ENCODE measurements at places on chromosomes 6 and 20.

- DNase-seq, result no peak
These were observed 121.4 kb upstream of the TCF21 start for GRCh38 chr6:133767357-133767970.

DNA sequence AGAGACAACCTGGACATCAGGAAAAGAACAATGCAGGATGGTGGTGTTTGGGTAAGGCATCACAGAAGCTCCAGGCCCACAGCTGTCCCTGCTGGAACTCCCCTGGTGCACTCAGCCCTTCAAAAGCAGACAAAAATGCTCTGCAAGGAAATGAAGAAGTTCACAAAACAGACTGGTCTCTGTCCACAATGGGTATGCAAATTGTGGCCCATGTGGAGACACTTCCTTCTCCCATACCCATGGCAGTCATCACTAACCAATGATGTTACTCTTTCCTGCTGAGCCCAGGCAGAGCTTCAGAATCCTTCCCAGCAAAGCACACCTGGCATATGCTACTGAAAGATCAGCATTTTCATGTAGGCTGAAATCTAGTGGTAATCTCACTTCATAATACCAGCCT, 42.6 kb upstream of the PXDC1 start:
- no peak for DNase-seq

DNA sequence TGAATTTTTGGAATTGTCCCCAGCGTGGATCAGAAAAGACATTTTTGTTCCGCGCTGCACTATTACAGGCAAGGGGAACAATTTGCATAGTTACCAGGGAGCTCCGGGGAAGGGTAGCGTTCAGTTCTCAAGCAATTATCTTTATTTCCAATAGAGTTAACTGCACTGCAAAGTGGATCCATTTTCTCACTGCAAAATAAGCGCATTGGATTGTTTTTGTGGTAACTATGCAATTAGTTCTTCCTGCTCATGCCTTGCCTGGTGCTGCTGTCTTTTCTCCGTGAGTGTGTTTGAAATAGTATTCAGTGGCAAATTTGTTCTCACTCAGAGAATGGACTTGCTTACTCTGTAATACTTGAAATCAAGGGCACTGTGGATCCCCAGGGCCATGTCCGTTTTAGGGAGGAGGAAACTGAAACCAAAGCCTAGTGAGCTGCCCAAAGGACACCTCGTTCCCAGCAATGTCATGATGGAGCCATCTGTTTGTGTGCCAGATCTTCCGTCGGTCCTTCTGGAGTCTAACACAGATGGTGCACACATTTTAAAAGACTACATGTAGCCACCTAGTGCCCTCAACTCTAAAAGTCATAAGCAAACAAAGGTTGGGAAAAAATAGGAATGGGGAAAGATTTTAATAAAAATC, 7.4 kb upstream of the PCK1 start:
- DNase-seq, result no peak

GRCh38 chr6:115735610-115736009, 325.1 kb downstream of the FRK start:
- DNase-seq, result no peak

GRCh38 chr6:107716688-107717089, 107.4 kb downstream of the SCML4 start:
- DNase-seq, result peak; percentile 73

DNA sequence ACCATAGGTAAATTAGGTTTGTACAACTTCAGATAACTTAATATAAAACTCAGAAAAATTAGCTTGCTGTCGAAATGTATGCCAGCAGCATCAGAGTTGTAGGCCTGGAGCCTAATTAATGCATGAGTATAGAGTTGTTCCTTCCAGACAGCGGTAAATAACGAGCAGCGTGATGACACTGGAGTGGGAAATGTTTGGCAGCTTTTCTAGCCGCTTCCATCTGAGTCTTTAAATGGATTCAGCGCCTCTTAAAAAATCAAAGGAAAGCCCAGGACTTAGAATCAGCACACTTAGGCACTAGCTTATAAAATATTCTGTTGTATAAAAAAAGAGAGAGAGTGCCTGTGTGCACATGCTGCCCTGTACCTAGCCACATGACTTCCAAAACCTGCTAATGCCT, 43.7 kb upstream of the SYNJ2 start:
- no peak for DNase-seq

DNA sequence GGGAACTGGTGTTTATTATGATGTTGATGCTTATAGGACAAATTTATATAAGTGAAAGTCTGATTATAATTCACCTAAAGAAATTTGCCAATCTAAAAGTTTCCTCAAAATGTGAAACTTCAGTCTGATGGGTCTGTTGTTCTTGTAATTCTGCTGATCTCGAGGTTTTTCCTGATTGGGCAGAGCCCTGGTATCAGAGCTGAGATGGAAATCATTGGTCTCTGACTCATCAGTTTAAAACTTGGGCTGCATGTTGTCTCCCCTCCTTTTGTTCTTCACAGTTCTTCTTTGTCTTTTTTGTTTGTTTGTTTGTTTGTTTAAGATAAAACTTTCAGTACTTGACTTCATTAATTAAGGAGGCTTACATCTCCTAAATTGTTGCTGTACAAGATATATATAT, 5.9 kb downstream of the SMAP1 start:
- DNase-seq, result no peak

DNA sequence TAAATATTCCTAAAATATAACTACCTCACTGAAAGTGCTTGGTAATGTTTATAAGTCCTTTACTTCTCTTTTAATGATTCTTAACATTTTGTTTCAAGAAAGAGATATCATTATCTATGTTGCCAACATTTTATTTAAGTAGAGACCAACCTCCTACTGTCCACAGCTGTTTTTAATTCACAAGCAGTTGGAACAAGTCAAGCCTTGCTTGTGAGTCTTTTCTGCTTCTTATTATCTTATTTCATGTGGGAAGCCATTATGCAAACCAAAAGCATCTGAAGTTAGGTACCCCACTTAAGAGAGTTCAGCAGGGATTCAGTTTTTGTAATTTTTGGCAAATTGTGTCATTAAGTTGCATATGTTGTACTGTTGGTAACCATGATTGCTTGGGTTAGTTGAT, 1714.5 kb downstream of the GRIK2 start:
- no peak for DNase-seq

GRCh38 chr6:144150710-144151657, 667 bp downstream of the STX11 start:
- DNase-seq, result peak; percentile 62

DNA sequence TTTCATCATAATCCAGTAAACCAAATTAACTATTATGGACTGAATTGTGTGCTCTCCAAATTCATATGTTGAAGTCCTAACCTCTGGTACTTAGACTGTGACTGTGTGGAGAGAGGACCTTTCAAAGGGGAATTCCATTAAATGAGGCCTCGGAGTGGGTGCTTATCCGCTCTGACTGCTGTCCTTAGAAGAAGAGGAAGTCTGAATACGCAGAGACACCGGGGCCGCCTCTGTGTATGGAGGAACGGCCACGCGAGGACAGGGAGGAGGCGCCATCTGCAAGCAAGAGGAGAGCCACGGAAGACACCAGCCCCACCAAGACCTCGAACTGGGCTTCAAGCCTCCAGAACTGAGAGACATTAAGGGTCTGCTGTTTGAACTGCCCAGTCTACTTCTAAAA, 35.6 kb upstream of the RPS6KA2 start:
- DNase-seq, result no peak

- no peak for DNase-seq
These were observed 5.6 kb downstream of the RPP21 start for GRCh38 chr6:30350524-30350923.

DNA sequence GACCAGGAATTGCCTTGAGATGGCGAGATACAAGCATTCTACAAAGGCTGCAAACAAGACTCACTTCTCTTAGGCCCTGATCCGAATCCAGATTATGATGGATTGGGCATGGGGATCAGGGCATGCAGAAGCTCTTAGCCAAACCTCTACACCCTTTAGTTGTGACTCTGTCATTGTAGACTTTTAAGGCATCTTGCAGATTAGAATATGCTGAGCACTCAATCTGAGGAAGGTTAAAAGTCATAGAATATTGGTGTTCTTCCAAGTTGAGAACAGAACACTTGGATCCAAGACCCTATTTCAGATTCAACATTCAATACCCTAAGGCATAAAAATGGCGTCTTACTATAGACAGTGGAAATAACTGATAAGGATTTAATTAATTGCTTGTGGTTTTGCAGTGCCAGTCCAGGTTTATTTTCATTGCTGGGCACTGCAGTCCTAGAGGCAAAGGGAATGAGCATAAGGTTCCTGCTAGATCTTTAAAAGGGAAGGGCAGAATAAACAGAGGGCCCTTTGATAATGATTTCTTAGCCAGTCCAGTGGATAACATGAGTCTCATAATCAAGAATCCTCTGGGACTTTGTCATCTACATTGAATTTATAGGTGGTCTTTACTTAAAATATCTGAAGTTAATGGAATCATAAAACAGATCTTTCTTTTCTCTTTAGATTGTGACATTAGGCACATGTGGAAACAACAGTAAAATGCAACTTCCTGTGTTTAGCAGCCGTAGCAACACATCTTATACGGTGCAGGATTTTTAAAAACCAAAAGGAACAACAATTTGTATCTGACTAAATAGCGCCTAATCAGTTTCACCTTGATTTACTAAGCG, 17.6 kb downstream of the PHACTR2 start:
- DNase-seq, result no peak

- no peak for DNase-seq
These were observed 67.3 kb downstream of the TRAM2 start for GRCh38 chr6:52509281-52510212.

DNA sequence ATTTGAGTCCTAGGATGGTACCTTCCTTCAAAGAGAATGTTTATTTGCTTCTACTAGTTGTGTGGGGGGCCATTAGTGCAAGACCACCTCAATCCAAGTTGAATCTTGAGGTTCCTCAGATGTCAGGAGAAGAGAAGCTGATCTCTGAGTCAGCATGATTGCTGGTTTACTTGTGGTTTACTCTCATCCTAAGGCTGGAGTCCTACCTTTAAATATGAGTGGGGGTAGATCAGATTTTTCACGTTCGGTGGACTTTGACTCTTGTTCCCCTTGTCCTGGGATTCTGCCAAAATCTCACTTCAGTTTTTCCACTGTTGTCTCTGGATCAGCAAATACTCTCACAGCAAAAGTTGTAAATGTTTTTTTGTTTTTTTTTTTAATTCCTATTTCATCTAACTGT, 84.6 kb upstream of the F13A1 start:
- DNase-seq, result no peak

DNA sequence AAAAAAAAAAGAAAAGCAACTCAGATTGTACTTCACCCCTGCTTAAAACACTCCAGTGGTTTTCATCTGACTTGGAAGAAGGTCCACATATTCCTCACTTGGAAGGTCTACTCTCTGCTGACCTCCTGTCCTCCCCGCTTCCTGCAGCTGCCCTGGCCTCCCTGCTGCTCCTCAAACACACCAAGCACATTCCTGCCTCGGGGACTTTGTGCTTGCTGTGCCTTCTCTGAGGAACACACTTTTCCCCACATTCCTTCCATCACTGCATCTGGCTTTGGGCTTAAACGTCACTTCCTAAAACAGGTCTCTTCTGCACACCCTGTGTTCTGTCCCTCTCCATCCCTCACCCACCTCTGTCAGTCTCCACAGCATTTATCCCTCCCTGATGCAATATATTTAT, 4.9 kb upstream of the PDYN start:
- no peak for DNase-seq

GRCh38 chr6:41174610-41175009, 11.7 kb upstream of the TREM2 start:
- no peak for DNase-seq

GRCh38 chr6:158708239-158708638, 58.4 kb downstream of the SYTL3 start:
- no peak for DNase-seq

GRCh38 chr6:38080360-38080759, 260.8 kb downstream of the ZFAND3 start:
- no peak for DNase-seq

- no peak for DNase-seq
These were observed 170.6 kb upstream of the EYA4 start for GRCh38 chr6:133070410-133071043.

GRCh38 chr6:18579869-18580268, 192.7 kb downstream of the RNF144B start:
- DNase-seq, result no peak

- peak; percentile 98 for DNase-seq
These were observed at the start of gene HSPA1B for GRCh38 chr6:31827286-31828079. TSS of gene HSPA1B (plus strand) at chr6:31827738. CDS start at chr6:31827951, 213 bp downstream.

GRCh38 chr6:36979347-36979742, 6.7 kb downstream of the MTCH1 start:
- DNase-seq, result no peak

GRCh38 chr6:155452576-155452975, 3.1 kb downstream of the NOX3 start:
- no peak for DNase-seq

- no peak for DNase-seq
These were observed 14.9 kb downstream of the PLN start for GRCh38 chr6:118562959-118563358.

DNA sequence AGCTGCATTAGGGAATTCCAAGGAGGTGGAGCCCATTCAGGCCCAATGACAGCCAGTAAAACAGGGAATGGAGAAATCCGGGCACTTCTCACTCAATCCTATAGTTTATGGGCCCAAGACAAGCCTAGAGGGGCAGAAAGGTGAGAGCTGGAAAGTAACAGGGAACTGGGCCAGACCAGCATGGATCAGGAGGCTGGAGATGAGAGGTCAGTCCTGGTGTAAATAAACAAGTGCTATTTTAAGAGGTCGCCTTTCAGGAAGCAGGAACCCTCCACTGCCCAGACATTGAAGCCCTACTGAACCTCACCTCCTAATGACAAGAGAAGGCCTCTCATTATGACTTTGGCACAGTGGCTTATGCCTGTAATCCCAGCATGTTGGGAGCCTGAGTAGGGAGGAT, 57.2 kb upstream of the TGM3 start:
- no peak for DNase-seq

DNA sequence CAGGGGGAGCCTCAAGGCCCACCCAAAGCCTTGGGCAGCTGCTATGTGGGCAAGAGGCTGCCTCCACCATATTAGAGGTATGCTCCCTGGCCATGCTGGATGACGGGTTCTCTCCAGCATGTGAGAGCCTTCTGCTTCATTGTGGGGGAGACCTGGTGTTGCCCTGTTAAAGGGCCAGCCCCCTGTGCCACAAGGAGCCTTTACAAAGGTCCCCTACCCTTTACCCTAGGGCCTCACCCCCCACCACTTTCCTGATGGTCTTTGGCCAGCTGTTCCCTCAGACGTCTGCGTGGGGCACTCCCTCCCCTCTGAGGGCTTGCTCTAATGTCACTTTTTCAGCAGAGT, 5.2 kb downstream of the ADIG start:
- DNase-seq, result no peak

DNA sequence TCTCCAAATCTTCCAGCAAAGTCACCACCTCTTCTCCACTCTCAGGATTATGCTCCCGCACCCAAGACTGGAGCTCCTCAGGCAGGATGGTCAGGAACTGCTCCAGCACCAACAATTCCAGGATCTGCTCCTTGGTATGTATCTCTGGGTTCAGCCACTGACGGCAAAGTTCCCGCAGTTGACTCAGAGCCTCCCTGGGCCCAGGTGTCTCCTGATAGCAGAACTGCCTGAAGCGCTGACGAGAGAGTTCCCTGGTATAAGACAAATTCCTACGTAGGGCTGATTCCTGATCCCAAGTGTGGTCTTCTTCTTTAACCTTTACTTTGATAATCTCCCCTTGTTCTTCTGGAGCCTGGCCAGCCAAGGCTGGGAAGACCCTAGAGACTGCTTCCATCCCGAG, 60.6 kb downstream of the GPX5 start:
- DNase-seq, result no peak

- no peak for DNase-seq
These were observed 884.4 kb downstream of the PHF3 start for GRCh38 chr6:64520050-64520449.

GRCh38 chr20:47581090-47581489, 79.4 kb downstream of the NCOA3 start:
- DNase-seq, result no peak

Measured in stimulated activated naive CD4-positive, alpha-beta T cell treated with Interleukin-2 at 50 U/mL for 16 hours (primary cell).